T-helper 9 cell (primary cell): ENCODE measurements at places on chromosomes 3 and 15.

DNA sequence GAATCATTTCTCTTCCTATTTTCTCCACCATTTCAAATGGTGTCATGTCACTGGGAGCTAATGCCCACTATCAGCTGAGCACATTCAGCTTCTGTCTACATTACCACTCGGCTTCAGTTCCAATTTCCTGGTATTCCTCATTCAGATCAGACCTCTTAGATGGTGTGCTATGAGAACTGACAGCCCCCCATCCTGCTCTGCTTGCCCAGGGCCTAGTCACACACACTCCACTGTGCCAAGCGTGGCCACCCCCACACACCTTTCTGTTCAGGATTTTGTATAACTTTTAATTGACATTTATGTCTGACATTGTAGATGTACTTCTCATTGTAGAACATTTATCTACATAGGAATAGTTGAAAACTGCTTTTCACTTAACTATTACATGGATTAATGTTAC is 146.8 kb downstream of the CDIN1 start:
- DNase-seq: no peak

- no peak for DNase-seq
These were observed 186.5 kb downstream of the FOXP1 start for GRCh38 chr3:71397046-71397445.

DNA sequence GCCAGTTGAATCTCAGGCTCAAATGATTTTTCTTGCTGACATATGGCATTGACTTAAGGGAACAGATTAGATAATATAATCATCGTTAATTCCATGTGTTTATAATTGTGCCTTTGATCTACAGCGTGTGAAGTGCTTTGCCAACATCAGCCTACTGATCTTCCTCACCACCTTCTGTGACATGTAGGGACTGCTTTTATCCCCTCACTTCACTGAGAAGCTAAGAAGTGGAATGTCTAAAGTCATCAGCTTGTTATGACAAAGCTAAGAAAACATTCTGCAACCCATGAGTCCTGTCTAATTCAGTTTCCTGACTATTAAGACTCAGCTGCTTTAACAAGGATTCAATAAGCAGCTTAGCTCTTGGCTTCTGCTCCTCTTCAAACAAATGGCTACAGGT is 106.0 kb downstream of the MYH15 start:
- DNase-seq: no peak

- DNase-seq: no peak
These were observed 8.6 kb downstream of the KLHL25 start for GRCh38 chr15:85785887-85786780.

GRCh38 chr3:139447486-139447885 is 28.8 kb downstream of the RBP2 start:
- DNase-seq: no peak

GRCh38 chr3:176914764-176915163 is 282.5 kb downstream of the TBL1XR1 start:
- DNase-seq: no peak

DNA sequence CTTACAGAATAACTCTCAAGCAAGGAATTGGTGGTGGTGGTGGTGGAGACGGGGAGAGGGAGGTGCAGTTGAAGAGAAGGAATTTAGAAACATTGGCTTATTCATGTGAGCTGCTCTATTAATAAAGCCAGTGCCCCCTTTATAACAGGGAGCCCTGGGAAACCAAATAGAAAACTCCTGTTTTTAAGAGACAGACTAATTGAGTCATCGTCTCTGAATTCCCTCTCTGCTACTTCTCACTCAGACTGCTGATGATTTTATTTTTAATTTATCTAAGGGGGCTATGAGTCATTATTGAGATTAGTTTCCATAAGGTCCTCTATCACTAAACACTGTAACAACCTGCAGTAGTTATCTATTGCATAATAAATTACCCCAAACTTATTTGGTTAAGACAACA is 145.9 kb upstream of the GALNT15 start:
- no peak for DNase-seq

DNA sequence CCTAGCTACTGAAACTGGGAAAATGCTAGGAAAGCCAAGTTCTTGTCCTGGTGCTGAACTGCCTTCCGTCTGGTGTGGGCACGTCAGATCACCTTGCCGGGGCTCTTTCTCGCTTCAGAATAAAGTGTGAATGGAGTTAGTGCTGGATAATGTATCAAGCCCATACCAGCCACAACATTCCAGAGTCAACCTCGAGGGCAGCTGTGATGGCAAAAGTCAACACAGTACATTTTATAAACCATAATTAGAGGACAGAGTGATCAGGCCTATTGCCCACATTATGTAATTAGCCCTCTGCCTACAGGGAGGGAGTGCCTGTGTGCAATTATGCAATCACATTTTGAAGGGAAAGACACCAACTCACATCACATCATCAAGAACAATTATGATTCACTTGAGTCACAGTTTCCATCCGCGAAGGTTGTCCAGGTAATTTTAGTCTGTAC is 165.2 kb downstream of the RORA start:
- no peak for DNase-seq

DNA sequence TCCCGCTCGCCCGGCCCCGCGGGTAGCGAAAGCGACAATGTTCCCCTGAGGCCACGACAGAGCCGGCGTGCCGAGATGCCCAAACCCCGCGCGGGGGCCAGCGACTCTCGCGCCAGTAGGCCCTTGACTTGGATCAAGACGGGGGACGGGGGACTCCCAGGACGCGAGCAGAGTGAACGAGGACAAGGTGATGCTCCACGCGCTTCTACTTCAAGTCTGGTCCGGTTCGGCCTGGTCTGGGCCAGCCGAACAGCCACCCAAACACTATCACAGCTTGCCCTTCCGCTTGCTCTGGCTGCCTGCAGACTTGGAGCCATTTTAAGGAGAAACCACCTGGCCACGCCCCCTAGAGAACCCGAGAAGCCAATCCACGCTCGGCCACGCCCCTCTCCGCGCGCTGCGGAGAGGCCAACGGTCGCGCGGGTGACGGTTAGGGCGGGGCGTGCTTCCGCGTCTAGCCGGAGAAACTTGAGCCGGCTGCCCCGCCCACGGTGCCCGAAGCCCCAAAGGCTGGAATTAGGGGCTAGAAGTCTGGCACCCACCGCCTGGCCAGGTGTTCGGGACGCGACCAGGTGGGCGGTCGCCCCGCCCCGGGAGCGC is 608 bp upstream of the NDUFAF3 start:
- DNase-seq: peak; percentile 99

- DNase-seq: no peak
These were observed 8.7 kb downstream of the CD86 start for GRCh38 chr3:122063908-122064307.

GRCh38 chr3:184096811-184097383 is at the start of gene HTR3E:
HTR3E (plus strand) TSS chr3:184097064; CDS start chr3:184097530, 466 bp downstream.
- DNase-seq: no peak

GRCh38 chr3:120693439-120694171 is 11.6 kb upstream of the HGD start:
- no peak for DNase-seq

DNA sequence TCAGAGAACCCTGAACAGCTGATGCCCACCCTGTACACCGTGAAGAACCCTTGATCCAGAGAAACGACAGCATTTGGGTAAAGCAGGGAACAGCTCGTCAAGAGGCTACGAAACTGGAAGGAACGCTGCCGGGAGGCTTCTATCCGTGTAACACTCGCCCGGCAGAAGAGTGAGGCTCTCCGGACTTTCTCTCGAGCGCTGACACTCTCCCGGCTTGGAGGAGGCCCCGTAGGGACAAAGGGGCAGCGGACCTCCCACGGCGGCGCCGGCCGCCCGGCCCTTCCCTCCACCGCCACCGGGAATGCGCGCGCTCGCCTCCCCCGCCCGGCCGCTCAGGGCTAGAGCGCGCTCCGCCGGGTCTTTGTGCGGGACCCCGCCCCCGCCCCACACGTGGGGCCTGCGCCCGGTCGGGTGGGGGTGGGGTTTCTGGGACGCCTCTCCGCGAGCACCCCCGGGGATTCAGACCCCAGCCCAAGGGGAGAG is 1.7 kb downstream of the HYAL2 start:
- DNase-seq: peak; percentile 45

DNA sequence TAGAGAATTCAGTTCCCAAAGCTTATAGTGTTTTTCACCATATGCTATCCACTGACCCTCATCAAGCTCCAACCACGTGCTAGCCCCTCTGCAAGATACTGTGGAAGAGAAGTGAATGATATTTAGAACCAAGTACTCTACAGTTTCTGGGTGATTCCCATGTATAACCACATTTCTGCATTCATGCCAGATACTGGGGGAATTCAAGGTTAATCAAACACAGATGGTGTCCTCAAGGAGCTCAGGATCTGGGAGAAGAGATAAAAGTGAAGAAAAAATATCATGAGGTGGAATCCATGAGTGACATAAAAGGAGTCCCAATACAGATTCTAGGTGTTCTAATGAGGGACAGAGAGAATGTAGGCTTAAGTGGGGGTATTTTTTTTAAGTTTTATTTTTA is 195.8 kb downstream of the FHIT start:
- DNase-seq: no peak

DNA sequence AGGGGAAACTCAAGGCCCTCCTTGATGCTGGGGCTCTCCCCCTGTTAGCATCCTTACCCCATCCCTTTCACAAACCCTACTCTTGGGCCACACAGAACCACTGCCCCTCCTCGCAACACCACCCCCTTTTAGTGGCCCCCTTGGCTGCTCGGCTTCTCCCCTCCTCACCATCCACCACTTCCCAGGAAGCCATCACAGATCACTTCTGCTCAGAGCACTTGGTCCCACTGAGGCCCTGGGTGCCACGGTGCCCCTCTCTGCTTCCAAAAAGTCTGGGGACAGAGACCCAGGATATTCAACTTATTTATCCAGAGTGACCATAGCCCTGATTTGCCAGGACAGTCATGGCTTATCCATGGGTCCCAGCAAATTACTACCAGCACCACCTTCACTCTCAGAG is 2.4 kb downstream of the RHCG start:
- no peak for DNase-seq

DNA sequence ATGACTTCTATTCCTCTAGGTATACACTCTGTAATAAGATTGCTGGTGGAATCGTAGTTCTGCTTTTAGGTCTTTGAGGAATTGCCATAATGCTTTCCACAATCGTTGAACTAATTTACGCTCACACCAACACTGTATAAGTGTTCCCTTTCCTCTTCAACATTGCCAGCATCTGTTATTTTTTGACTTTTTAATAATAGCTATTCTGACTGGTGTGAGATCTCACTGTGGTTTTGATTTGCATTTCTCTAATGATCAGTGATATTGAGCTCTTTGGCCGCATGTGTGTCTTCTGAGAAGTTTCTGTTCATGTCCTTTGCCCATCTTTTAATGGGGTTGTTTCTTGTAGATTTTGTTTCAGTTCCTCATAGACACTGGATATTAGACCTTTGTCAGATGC is 12.8 kb downstream of the NXPE3 start:
- DNase-seq: no peak

DNA sequence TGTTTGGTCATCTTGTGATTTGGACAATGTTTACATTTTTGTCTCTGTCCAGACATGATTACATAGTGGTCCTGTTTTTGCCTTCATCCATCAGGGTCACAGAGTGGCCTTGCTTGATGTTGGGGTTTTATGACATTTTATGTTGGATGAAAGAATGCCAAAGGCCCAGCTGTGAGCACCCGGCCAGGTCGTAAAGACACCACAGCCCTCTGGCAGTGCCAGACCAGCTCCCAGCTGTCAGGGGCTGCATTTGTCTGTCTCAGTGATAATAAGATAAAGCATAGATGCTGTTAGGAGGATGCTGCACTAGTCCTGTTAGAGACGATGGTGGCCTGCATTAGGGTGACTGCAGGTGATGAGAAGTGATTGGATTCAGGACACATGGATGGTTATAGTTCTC is 117.5 kb downstream of the FAM174B start:
- DNase-seq: no peak

GRCh38 chr3:183180110-183180783 is 17.7 kb upstream of the LAMP3 start:
- DNase-seq: no peak

DNA sequence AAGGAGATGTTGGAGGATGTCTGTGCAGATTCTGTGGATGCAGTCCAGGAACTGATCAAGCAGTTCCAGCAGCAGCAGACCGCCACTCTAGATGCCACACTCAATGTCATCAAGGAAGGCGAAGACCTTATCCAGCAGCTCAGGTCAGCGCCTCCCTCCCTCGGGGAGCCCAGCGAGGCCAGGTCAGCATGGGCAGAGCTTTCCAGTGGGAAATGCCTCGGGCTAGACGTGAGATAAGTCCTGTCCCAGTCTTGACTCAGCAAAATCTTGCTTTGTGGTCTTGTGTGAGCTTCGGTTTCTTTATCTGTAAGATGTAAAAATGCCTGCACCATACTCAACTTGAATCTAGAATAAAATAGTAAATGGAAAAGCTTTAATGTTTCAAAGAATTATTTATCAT is 335.1 kb upstream of the UMPS start:
- DNase-seq: no peak

DNA sequence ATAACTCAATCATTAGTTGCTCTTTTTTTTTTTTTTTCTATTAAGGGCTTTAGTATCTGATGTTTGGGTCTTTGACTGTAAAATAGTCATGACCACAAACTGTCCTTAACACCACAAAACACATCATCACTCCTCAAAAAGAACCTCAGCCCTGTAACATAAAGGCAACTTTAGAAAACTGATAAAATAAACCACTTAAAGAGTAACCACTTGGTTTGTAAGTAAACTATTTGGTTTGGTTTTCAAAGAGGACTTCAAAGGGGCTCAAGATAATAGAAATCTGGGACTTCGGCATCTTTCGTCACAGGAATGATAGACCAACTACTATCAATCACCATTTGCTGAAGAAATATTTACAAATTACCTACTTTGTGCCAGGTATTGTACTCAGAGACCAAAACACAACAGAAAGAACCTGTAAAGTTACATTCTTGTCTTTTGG is 167.8 kb downstream of the FOXP1 start:
- DNase-seq: no peak

- DNase-seq: no peak
These were observed 44.2 kb upstream of the THRB start for GRCh38 chr3:24538891-24539290.

GRCh38 chr15:32641517-32642059 is at the start of gene SCG5:
SCG5 (plus strand) TSS chr15:32641710; CDS start chr15:32643593, 1,883 bp downstream.
- DNase-seq: no peak
